Head of caudate nucleus (tissue), 42 donors: ENCODE measurements at places on chromosomes 16 and 17.

DNA sequence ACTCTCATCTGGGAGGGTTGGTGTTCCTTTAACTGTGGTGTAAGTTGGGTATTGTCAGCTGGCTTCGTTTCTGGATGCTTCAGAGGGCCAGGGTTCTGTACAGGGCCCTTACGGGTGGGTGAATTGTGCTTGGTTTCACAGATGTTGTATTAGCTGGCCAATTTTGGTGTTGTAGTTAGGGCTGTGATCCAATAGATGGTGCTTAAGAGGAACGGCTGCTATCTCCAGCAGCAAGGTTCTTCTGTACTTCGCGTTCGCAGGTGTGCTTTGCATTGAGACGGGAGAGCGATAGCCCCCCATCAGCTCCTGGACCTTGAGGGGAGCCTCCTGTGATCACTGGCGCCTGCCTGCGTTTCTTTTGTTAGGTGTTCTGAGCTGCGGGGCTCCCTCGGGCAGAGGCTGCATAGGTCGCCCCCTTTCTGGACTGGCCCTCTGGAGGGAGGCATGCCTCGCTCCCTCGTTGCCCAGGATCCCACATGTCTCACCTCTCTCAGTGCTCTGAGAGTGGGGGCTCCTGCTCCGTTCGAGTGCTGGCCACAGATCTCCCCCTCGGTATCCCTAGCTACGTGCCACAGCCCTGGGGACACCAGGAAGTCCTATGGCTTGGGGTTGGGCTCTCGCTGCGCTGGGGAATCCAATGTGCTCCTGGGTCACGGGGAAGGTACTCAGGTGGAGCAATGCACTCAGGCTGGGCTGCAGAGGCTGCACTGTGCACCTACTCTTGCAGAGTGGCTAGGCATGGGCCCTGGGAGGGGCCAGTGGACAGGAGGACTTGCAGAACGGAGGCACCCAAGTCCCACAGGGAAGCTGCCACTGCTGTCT is 837 bp upstream of the PRDM7 start:
- no peak for DNase-seq

DNA sequence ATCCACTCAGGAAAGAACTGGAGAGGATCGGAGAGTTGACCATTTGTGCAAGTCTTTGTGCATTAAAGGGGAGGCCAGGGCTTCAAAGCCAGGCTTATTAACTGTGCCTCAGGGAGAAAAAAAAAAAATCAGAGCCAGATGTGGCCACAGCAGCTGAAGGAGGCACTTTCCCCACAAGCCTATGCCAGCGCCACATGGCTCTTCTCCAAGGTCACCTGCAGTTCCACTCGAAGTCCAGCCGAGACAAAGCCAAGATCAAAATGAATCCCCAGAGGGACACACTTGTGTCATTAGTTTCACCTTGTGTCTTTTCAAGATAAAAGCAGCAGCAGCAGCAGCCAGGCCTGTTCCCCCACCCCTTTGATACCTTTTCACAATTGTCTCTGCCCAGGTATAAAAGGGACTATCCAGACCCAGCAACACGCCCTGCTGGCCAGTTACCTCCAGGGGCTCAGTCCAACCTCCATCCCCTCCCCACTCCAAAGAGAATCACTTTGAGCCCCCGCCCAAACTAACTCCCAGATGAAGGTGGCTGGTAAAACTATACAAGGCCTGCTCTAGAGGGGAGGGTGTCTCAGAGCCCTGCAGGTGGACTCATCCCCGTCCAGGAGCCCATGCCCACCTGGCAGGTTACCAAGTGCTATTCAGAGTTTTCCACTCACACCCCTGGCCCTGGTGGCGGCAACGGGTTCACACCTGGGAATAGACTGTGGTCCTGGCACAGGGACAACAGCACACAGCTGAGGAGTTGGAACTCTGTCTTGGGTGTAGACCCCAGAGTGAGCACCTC is 29.2 kb downstream of the AXIN2 start:
- no peak for DNase-seq

- DNase-seq: no peak
Measured at GRCh38 chr16:57152096-57153093, 33.4 kb downstream of the PSME3IP1 start.

GRCh38 chr17:73510981-73511718 is 133.1 kb downstream of the SDK2 start:
- peak; percentile 5 for DNase-seq
